ENCODE measurements at places on chromosomes 4 and X. TPM values are rescaled to one million over a fixed set of nuclear protein-coding genes. Genes with fewer than 3 reads are reported as not detected.

Gene GPRASP1
- total RNA-seq, result 14.0 TPM

Gene HUWE1
- total RNA-seq, result 219 TPM

Gene ABCG2
- 0.67 TPM for total RNA-seq

Gene IL2
- total RNA-seq, result 1.7 TPM

Gene HMX1
- not detected for total RNA-seq

Gene DIPK2B
- total RNA-seq, result not detected

- no peak for DNase-seq
Measured at GRCh38 chr4:184850431-184851199, 24.8 kb upstream of the ACSL1 start.

- DNase-seq, result no peak
Measured at GRCh38 chr4:41686893-41687292, 61.6 kb downstream of the PHOX2B start.

DNA sequence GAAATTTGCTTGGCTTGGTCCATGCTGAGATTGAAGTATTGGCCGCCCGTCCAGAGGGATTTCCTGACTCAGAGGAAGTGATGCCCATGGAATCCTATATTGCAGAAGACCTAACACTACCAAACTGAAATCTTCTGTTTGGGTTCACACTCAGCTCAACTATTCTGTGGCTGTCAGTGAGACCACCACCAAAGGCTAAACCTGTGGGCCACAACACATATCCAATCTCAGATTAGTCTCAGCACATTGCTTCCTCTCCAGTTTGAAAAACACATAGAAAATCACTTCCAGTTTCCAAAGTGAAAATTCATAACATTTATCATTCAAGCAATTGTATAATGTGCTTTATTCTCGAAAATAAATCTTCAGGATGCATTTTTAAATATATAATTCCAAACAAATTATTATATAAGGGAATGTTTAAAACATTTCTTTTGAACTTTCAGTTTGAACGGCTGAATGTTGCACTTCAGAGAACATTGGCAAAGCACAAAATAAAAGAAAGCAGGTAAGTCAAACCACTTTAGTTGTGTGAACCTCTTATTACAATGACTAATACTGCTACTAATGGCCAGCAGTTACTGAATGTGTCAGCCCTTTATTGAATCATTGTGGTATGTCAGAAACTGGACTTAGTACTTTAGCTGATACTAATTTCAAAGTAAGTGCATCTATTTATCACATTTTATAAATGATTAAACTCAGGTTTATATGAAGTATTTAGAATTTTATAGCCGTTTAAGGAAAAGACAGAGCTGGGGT lies 37.0 kb downstream of the GUCY1A1 start:
- DNase-seq, result no peak

DNA sequence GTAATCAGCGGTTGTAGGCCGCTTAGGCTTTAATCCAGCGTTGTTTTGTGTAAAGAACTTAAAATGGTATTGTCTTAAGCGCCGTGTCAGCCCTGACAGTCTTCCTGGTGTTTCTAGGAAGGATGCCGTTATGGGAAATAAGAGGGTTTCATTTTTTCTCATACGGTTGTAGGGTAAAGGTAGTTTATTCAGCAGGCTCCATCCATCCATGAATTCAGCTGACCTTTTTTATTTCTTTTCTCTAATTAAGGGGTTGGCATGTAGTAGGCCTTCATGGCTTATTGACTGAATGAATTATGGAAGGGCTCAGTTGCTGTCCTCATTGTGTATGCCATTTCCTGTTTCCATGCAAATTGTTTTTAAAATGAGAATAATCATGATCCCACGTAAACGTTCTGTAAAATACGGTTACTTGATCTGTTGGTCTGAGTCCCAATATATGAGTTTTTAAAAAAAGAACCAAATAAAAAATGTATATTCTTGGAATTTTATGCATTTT lies 693 bp downstream of the OCIAD1 start:
- no peak for DNase-seq

GRCh38 chrX:45801554-45801953 lies 600.9 kb upstream of the DIPK2B start:
- no peak for DNase-seq

- DNase-seq, result no peak
Measured at GRCh38 chrX:134671294-134671693, 13.0 kb upstream of the PLAC1 start.

- DNase-seq, result no peak
Measured at GRCh38 chr4:71130827-71131603, 137.6 kb downstream of the DCK start.

DNA sequence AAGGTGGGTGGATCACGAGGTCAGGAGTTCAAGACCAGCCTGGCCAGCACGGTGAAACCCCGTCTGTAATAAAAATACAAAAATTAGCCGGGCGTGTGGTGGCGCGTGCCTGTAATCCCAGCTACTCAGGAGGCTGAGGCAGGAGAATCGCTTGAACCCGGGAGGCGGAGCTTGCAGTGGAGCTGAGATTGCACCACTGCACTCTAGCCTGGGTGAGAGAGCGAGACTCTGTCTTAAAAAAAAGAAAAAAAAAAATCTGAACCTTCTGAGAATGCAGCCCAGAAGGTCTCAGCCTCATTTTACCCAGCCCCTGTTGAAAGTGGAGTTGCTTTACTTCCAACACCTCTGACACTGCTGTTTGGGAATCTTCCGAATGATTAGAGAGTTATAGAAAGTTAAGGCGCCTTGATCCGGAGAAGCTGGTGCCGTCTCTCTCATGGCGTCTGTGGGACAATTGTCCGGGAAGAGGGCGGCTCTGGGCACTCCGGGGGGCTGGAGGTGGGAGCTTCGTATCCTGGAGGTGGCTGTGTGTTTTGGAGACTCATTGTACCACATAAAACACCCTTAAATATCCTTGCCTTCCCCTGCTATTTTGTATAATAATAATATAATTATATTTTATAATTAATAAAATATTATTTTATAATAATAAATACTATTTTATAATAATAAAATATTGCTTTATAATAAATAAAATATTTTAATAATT lies 92.7 kb upstream of the PPP2R3B start:
- DNase-seq, result no peak
